Neuronal stem cell (in vitro differentiated cells): ENCODE measurements at places on chromosomes 5 and 9.

- DNase-seq = no peak
Observed at GRCh38 chr9:109893241-109893640, 113.2 kb downstream of the PALM2AKAP2 start.

DNA sequence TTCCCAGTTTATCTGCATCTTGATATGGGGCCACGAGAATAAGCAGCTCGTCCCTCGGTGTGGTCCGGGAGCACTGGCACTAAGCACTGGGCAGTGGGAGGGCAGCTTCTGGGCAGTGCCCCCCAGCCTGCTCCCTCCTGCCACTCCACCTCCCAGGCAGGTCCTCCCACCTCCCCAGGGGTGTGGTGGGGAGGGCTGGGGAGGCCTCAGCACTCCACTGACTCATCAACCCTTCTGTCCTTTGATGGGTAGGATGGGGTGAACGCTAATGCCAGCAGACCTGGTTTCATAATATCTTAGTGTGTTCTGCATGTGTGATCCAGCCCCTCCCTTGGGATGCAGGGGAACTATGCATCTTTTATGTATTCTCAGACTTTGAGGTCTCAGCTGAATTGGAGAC is 62.2 kb upstream of the GNE start:
- no peak for DNase-seq

- DNase-seq = no peak
Observed at GRCh38 chr9:118729981-118730380, 639.3 kb downstream of the BRINP1 start.

GRCh38 chr5:141778206-141778605 is 96.2 kb upstream of the ARAP3 start:
- no peak for DNase-seq

DNA sequence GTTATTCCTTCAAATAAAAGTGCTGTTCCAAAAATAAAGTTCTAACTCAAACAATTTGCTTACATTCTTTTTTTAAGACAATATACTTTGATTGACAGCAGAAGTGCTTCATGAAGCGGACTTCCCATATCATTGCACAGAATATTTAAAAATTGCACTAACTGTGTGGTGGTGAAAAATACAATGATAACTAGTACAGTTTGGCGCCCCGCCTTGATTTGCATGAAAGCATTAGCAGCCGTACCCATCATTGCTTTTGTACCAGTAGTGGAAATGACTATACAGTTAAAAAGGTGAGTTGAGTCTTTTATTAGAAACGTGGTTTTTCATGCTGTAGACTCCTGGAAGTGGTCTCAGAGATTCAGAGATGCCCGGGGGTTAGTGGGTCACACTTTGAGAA is 69.5 kb upstream of the MAP3K1 start:
- no peak for DNase-seq

- DNase-seq = no peak
Observed at GRCh38 chr9:134912126-134912840, 5.4 kb downstream of the FCN1 start.

DNA sequence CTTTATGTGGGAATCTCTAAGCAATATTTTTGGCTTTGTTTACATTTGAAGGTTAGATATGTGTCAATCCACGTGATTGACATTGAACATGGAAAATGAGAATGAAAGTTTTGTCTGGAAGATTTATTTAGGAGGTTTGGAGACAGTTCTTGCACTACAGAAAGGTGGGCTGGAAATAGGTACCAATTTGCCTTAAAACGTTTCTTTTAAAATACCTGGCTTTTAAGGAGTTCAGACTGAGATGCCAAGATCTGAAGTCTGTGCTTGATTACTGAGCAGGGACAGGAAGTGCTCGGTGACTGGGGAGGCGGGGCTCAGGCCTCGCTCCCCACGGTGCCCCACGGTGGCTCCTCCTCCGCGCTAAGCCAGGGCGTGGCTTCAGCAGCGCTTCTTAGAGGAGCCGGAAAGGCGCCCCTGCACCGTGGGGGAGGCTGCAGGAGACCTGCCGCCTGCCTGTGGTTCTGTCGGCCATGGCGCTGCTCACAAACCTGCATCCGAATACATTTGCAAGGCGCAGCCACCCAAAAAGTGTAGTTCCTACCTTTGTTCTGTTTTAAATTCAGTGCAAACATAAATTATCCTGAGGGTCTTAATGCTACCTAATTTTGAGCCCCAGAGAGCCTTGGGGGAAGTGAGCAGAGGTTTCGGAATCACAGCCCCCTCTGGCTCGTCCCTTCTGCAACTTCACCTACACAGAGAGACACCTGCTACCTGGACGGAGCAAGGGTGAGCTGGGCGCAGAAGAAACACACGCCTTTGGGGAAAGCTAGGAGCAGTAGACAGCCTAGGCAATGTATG is 49.2 kb downstream of the USP20 start:
- DNase-seq = peak; percentile 71
